ENCODE measurements at places on chromosomes 7 and 10.

GRCh38 chr7:144671429-144671828 is 164.4 kb downstream of the TPK1 start:
- DNase-seq, result no peak

DNA sequence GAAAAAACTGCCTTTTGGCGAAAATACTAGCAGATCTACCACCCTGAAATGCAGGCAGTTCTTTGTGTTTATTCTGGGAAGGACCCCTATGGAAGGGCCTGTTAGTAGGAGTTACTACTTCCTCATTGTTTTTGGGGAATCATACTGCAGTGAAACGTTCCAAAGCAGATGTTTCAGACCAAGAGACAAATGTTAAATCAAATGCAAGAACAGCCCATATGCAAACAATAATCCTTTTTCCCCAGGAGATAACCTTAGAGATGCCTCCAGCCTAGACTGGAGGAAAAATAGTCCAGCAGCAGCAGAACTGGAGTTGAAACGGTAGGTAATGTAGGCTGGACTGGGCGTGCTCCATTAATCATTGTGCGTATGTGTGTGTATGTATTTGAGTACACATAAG is 65.9 kb upstream of the VWDE start:
- DNase-seq, result no peak

GRCh38 chr10:34716958-34717357 is 98.1 kb downstream of the PARD3 start:
- DNase-seq, result no peak

- no peak for DNase-seq
These were observed 45.2 kb downstream of the PARP12 start for GRCh38 chr7:140017543-140017942.

DNA sequence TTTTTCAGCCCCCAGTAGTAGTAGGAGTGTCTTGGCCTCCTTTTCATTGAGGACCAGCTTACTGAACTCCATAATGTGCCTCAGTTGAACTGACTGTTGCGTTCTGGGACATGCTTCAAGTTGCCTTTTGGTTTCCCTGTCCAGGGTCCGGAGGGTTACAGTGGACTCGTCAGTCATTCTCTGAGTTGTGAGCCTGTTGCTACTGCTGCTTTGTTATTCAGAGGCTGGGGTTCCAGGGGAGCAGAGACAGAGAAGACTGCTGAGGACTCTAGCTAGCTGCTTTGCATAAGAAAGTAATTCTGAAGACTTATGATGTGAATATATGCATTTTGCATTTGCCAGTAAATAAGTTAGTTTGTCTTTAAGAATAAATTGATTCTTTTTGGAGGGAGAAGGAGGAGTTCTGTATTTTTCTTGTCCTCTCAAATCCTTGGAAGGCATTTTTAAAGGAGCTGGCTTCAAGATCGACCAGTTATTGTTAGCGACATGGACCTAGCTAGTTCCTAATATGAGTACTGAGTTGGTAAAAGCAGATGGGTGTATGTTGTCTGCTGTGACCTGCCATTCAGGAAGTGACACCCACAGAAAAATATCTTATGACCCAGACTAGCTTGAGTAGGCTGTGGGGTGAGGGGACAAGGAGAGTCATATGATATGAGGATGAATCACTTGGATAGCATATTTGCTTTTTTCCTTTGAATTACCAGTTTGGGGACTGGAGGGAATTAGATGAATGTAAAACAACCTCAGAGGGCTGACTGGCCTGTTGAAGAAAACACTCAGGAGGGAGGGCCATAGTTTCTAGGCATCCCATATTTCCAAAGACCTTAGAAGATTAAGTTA is 8.3 kb downstream of the PI4K2A start:
- peak; percentile 98 for DNase-seq

GRCh38 chr10:108187408-108188012 is 1023.0 kb upstream of the SORCS1 start:
- no peak for DNase-seq

DNA sequence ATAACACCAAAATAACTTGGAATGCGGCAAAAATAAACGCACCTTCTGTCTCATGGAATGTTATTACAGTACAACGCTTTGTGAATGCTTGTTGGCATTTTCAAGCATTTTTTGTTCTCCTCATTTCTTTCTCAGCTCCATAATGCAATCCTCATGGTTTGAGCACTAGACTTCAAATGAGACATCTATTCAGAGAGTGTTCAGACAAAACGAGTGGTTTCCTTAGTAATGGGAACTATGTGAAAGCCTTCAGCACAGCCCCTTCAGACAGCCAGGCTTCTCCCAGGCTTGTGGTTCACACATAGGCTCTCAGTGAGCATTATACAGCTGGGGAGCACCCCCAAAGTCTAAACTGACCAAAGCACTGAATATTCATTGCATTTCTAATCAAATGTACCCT is 8.6 kb upstream of the LRRN3 start:
- DNase-seq, result no peak

- DNase-seq, result no peak
These were observed 90.5 kb downstream of the CLEC2L start for GRCh38 chr7:139613971-139614411.

DNA sequence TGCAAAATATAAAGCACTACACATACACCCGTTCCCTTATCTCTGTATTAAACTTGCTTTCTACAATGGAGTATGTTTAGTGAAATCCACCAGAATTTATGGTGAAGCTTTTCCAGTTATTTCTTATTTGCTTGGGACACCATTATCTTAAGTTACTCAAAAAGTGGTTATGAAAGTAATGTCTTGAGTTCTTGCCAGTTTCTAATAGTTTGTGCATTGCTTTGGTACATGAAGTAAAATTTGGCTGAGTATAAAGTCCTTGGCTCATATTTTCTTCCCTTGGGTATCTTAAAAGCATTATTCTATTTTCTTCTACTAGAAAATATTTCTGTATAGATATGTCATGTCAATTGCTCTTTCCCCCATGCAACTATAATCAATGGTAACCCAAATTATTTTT is 85.2 kb downstream of the POLR1F start:
- no peak for DNase-seq

- no peak for DNase-seq
These were observed 78.5 kb downstream of the ETV1 start for GRCh38 chr7:13910805-13911551.

DNA sequence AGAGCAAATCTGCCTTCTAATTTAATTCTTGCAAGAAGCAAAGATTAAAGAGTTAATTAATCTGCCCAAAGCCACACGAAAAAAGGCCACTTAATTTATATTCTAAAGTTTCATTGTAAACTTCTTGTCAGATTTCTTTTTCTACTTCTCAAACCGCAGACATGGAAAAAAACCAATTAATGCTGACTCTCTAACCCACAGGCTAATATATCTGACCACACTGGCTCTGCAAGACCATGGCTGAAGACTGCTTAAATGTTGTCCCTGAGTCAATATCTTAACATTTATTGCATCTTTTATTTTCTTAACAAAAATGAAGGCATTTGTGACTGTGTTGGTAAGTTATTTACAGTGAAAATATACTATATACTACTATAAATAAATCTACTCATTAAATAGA is 234.0 kb upstream of the SP8 start:
- DNase-seq, result no peak

DNA sequence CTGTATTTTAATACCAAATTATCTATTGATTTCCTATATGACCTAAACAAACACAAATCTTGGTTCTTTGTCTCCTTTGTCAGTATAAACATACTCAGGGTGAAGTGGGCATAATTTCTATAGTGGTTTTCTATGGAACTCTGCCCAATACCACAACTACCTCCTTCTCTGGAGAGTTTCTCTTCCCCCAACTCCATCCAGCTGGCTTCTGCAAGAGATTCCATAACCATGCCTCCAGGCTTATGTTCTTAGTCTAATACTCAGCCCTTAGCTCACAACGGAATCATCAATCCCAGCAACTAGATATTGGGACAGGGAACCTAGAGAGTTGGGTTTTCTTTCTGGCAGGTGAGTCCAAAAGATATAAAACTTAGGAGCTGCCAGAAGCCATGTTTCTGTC is 127.3 kb downstream of the TRIL start:
- peak; percentile 59 for DNase-seq

- DNase-seq, result no peak
These were observed 99.6 kb downstream of the ZMYND11 start for GRCh38 chr10:234708-235406.

DNA sequence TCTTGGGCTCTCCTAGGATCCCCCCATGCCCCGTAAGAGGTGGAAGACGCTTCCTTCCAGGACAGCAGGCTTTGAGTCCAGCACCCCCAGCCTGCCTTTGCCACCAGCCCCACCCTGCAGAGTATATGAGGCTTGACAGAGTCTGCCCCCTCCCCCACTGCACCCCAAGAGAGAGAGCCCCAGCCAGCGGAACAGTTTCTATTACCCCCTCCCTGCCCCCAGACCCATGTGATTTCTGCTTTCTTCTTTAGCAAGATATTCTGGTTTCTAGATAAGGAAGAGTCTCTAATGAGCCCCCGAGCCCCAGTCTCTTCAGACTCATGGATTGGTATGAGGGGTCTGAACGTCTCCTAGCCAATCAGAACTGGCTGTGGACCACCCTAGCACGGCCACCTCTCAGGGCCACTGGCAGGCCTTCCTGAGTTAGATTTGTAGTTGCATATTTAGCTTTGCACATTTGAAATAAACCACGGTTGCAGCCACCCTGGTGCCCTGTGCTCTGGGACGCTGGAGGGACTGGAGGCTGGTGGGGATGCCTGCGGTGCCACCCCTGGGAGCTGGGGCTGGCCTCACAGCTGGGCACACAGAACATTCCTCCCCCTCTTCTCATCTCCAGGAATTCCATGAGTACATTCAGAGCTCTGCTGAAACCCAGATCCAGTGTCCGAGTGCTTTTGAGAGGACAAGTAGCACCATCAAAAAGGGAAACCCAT is 3.0 kb upstream of the SH2B2 start:
- no peak for DNase-seq

- no peak for DNase-seq
These were observed 40.5 kb downstream of the NRBF2 start for GRCh38 chr10:63173468-63174232.

GRCh38 chr10:21173802-21174714 is 276.9 kb upstream of the NEBL start:
- DNase-seq, result no peak

DNA sequence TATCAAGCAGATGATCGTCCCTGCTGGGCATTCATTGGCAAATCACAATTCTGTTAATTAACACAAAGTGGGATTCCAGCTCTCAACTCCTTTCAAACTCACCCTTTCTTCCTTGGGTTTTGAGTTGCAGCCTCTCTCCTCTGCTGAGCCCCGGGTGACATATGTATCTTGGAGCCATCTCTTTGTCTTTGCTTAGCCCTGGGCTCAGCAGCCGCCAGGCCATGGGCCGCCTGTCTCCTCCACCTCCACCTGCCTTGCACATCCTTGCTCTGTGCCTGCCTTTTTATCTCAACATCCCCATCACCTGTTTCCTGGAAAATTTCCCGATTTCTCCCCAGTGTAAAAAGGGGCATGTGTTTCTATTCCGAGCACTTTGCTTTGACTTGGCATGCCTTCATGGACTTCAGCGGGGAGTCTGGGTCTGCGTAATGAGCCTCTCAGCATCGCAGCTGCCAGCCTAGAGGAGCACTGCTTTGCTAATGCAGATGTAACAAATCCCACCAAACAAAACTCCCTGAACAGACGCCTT is 141.3 kb upstream of the AGK start:
- DNase-seq, result no peak

DNA sequence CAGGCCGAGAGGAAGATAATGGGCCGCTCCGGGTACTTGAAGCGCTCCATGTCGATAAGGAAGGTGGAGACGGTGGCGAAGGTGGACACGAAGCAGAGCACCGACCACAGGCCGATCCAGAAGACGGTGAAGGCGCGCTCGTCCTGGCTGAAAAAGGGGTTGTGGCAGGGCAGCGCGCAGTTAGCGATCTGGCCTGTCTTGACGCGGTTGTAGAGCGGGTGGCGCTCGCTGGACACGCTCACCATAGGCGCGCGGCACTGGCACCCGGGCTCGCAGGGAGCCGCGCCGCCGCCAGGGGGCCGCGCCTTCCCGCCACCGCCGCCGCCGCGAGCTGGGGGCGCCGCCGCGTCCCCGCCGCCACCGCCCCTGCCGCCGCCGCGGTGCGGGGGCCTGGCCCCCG is 1.6 kb downstream of the FZD8 start:
- peak; percentile 65 for DNase-seq

DNA sequence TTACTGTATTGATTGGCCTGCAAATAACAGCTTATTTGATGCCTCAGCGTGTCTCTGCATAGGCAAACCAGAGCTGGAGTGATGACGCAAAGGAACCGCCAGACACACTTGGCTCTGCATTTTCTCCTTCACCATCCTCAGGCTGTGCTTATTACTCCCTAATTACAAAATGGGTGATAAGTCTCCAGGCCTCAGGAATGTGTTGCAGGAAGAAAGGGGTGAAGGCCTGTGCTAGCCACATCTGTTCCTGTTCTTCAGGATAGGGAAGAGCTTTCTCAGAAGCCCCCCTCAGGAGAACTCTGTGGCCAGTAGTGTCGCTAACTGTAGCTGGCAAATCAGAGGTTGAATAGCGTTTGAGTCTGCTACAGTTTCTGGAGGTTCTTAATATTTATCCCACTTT is 5.1 kb downstream of the TDRD1 start:
- no peak for DNase-seq

- peak; percentile 11 for DNase-seq
These were observed 98.3 kb upstream of the ARHGAP21 start for GRCh38 chr10:24821986-24822385.

DNA sequence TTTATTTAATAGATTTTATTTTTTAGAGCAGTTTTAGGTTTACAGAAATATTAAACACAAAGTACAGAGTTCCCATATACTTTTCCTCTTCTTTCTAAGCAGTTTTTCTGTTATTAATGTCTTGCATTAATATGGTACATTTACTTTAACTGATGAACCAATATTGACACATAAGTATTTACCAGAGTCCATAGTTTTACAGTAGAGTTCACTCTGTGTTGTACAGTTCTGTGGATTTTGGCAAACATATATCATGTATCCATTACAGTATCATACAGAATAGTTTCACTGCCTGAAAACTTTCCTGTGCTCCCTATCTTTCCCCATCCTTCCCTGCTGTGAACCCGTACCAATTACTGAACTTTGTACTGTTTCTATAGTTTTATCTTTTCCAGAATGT is 55.3 kb downstream of the EXOC6 start:
- DNase-seq, result no peak

DNA sequence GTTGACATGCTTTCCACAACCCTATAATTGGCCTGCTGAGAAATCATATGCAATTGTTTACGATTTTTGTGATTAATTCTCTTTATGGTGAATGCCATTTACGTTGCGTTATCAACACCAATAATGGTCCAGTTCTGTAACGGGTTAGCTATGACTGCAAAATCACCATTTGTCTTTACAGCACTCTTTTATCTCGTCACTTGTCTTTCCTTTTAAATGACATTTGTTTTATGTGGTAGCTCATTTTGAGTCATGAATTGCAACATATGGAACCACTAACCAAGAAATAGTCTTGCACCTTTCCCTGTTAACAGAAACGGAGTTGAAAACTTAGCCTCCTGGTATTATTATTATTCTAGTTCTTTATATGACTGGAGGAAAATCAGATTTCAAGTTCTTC is 3.1 kb upstream of the KIAA1217 start:
- DNase-seq, result no peak

- DNase-seq, result no peak
These were observed 29.2 kb upstream of the KLF6 start for GRCh38 chr10:3813986-3814837.
